Fibroblast of villous mesenchyme (primary cell): ENCODE measurements at places on chromosomes 1 and 21. TPM values are rescaled to one million over a fixed set of nuclear protein-coding genes. Genes with fewer than 3 reads are reported as not detected.

The CD48 gene
- not detected in 2 replicates for total RNA-seq

DNA sequence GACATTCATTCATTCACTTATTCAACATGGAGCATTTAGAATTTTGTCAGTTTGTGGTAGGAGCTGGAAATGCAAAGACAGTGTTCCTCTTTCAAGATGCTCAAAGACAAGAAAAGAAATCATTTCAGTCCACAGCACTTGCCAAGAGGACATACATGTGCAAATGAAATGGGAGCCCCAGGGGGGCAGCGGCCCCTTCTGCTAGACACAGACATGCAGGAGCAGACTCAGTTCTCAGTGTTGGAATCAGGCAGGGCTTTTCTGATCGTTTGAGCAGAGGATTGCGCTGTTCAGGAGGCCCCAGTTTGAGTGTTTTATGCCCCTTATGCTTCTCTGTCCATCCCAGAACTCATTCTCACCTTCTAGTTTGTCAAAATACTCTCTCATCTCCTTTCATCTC, 35.6 kb upstream of the VASH2 start:
- DNase-seq, result no peak

The NPPB gene
- 3.9 and 4.7 TPM in 2 replicates for total RNA-seq

DNA sequence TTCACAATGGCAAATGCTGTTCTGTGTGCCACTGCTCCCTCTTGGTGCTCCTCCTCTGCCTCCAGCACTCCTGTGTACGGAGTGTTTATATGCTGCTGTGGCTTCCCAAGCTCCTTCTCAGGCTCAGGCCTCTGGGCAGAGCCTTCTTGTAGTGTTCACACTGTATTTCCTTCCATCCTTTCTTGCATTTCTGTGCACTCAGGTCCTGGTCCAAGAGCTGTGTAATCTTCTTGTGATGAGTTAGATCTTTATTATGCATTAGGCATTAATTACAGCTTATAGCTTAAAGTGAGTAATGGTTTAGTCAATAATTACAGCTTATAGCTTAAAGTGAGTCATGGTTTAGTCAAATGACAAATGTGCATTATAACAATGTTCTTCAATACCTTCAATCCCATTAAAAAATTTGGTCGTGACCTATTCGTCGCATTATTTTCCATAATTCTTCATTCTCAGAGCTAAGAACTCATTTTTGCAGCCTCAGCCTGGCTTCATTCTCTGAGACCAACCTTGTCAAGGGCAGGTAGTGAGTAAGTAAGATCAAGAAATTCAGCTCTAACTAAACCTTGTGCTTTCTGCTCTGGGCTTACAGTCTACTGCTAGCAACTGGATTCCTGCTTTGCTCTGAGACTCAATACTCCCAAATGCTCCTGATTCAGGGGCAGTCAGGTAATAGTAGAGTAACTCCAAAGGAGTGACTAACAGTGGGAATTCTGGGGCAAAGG, 154.5 kb upstream of the SPAG17 start:
- no peak for DNase-seq

The LEFTY1 gene
- 0.32 TPM in 1 of 2 replicates, not detected in the other for total RNA-seq

GRCh38 chr1:161021970-161022353, 1.0 kb upstream of the F11R start:
- no peak for DNase-seq

DNA sequence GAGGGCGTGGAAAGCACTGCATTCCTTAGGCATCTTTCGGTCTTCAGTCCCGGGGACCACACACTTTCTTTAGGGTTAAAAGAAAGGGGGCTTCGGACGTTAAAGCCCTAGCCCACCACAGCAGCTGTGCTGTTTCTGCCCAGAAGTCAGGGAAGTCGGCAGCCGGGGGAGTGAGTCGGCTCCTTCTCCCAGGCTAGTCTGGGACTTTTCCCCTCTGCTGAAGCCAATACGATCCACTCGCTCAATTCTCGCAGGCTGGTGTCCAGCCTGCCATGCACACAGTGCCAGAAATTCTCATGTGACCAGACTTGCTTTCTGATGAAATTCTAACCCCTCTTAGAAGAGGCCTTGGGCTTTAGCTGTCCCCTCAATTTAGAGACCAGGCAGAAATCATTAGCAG, 67.7 kb downstream of the BCAR3 start:
- peak; percentile 72 for DNase-seq

GRCh38 chr21:35405981-35406380, 356.9 kb upstream of the RUNX1 start:
- DNase-seq, result no peak
